Glutamatergic neuron (in vitro differentiated cells): ENCODE measurements at places on chromosomes 2 and 18. TPM values are rescaled to one million over a fixed set of nuclear protein-coding genes. Genes with fewer than 3 reads are reported as not detected.
A peak's percentile ranks its signal among the peaks of the same experiment; 100 is the strongest.

Gene LRP2
- total RNA-seq, result not detected

Gene LOXL3
- total RNA-seq, result 64.2 TPM

Gene IL36A
- not detected for total RNA-seq

DNA sequence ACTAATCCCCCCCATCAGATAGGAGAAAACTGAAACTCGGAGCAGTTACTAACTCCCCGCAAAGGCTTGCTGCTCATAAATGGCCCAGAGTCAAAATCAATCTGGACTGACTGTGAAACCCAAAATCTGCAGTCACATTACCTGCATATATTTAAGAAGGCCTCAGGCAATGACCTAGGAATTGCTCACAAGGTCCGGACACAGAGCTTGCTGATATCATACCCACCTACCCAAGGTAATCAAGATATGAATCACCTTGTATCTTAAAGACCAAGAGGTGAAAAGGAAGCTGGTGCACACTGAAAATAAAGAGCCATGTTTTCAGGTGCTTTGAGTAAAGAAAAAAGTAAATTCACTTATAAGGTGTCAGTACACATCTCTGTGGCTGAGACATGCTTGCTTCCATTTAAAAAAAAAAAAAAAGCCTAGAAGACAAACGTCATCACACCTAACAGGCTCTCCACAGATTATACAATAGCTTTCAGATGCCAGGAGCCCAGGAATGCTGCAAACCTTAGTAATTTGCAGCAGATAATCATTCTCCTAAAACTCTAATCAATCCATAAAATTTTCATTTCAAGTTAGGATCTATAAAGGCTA is 195.4 kb downstream of the ZEB2 start:
- DNase-seq, result no peak
- H3K4me3 ChIP-seq, result no peak overlapping the region
- peaks cover 6% of the 10 kb centered on the region for H3K4me1 ChIP-seq
- no peaks in the 10 kb centered on the region for H3K36me3 ChIP-seq
- H3K27ac ChIP-seq, result no peak overlapping the region

DNA sequence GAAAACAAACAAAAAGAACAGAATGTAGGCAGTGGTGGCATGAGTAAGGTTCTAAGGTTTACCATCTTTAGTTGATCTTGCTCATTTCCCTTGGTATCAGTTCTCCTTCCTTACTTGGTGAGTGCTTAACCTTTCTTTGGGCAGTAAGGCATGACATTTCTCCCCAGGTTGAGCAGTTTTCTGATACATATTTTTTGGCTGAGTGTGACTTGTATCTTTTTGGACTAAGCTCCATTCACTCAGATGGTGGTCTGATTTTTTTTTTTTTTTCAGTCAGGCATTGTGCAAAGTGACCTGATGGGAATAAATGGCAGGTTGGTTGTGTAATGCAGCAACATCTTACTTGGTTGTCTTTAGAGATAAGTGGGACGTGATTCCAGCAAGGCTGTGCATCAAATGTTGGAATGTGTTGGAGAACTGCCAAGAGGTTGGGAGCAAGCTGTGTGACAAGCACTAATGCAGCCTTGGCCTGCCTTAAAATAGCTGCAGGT is 15.1 kb downstream of the SPTBN1 start:
- no peak for DNase-seq
- H3K27me3 ChIP-seq, result peaks cover 3% of the 10 kb centered on the region
- H3K36me3 ChIP-seq, result no peaks in the 10 kb centered on the region
- no peak overlapping the region for H3K27ac ChIP-seq
- H3K4me1 ChIP-seq, result peaks cover 58% of the 10 kb centered on the region

DNA sequence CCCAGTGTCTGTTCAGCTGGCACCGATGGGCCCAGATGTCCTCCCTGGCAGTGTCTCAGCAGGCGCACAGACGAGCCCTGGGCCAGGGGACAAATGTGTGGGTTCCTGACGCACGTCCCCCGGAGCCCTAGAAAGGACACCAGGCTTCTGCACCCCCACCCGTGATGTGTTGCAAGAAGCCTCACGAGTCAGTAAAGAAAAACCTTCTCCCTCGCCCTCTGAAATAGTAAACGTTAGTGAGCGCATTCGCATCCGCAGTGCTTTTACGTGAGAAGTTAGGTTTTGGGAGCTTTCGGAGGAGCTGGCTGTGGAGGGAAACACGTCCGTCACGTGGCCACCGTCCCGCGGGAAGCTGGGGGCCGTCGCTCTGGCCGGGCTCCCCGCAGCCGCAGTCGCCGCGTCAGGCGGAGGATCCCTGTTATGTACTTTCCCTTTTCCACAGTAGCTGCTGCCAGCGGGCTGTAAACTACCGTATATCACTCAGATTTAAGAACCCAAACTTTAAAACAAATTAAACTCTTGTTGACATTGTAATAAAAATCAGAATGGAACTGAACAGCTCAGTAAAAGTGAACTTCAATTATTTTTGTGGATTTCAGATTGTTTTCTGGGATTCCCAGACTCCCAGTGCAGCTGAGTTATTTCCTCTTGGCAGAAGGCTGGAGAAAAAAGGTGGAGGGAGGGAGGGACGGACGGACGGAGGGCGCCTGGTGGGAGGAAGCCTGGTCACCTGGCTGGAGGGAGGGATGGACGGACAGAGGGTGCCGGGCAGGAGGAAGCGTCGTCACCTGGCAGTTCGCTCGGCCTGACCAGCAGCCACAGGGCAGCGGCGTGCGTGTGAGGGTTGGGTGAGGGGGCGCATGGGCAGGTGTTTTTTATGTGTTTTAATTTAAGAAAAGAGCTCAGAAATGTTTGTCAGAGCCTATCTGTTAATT is 112.1 kb downstream of the NFATC1 start:
- no peak overlapping the region for H3K4me3 ChIP-seq
- H3K27ac ChIP-seq, result no peak overlapping the region
- peaks cover 5% of the 10 kb centered on the region for H3K36me3 ChIP-seq
- peak; percentile 12 for DNase-seq
- H3K4me1 ChIP-seq, result peaks cover 2% of the 10 kb centered on the region

DNA sequence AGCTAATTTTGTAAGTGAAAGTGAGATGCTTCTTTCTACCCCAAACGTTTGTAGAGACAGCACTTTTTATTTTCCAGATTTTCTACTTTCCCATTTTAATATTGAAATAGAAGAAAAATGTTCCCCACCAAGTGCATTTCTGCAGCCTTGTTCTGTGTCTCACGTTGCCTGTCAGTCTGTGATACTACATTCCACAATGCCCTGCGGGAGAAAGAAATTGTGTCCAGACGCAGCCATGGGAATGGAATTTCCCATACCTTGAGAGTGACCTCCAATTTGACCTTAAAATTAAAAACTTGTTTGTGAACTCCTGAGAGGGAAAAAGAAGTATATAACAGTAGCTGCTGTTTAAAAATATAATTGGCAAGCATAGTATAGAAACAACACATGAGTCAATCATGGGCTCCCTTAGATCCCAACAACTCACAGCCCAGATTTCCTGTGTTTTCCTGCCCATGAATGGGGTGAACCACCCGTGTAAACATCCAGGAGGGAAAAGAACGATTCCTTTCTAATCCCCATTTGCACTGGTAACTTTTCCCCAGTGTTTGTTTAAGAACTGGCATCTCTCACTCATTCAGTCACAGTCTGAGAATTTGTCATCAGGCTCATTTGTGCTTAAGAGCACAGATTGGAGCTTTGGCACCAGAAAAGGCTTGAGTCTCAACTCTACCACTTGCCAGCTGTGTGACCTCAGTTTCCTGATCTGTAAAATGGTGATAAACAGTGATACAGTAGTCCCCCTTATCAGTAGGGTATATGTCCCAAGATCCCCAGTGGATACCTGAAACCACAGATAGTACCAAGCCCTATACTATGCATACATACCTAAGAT is 166.1 kb upstream of the ZNF521 start:
- peaks cover 4% of the 10 kb centered on the region for H3K4me1 ChIP-seq
- H3K27ac ChIP-seq, result no peak overlapping the region
- no peak overlapping the region for H3K4me3 ChIP-seq
- no peaks in the 10 kb centered on the region for H3K27me3 ChIP-seq
- DNase-seq, result no peak

DNA sequence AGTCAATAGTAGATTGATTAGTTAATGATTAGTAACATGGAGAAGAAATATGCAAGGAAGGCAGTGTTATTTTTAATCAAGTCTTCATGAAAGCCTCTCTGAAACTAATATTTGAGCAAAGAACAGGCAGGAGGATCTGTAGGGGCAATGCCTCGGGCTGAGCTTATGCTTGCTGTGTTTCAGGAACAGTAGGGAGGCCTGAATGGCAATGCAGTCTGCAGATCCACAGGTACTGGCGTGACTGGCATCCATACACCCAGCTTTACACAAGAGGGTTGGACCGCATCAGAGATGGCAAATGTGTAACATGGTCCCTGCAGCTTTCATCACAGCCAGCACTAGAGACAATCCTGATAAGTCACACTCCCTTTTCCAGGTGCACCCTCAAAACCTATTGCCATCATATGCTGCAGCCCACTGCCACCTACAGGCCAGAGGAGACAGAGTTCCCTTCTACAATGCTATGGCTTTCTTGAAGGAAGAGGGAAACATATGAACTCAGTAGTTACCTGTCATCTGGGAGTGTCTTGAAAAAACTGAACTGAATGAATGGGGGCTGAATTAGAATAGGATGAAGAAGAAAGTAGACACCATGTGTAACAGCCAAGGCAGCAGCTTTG is 582.4 kb upstream of the RAB6C start:
- peaks cover 21% of the 10 kb centered on the region for H3K4me1 ChIP-seq
- H3K27me3 ChIP-seq, result no peaks in the 10 kb centered on the region
- no peak overlapping the region for H3K4me3 ChIP-seq
- no peak overlapping the region for H3K27ac ChIP-seq

DNA sequence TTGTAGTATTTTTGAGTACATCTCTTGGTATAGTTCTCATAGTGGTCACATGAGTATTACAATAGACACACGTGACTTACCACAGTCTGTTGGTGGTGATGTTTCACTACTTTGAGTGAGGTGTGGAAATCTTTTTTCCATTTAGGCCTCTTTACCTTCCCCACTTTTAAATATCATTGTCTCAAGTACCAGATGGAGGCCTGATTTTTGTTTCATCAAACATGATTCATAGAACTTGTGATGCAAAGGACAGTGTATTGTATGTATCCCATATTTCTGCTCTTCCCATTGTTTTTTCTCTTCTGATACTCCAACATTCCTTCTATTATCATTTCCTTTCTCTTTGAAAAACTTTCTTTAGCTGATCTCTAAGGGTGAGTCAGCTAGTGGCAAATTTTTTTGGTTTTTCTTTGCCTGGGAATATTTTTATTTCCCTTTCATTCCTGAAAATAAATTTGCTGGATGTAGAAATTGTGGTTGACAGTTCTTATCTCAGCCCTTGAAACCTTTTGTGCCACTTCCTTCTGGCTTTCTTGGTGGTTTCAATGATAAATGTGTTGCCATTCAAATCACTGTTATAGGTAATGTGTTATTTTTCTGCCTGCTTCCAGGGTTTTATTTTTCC is 32.8 kb downstream of the RFX8 start:
- H3K36me3 ChIP-seq, result no peaks in the 10 kb centered on the region
- no peaks in the 10 kb centered on the region for H3K4me1 ChIP-seq
- H3K27ac ChIP-seq, result no peak overlapping the region
